ENCODE measurements at places on chromosomes 2 and 18.
A peak's percentile ranks its signal among the peaks of the same experiment; 100 is the strongest.

- no peak for DNase-seq
These were observed 30.6 kb upstream of the FAM237A start for GRCh38 chr2:206611736-206612135.

- no peak for DNase-seq
These were observed 152.8 kb downstream of the EHBP1 start for GRCh38 chr2:62858231-62858832.

DNA sequence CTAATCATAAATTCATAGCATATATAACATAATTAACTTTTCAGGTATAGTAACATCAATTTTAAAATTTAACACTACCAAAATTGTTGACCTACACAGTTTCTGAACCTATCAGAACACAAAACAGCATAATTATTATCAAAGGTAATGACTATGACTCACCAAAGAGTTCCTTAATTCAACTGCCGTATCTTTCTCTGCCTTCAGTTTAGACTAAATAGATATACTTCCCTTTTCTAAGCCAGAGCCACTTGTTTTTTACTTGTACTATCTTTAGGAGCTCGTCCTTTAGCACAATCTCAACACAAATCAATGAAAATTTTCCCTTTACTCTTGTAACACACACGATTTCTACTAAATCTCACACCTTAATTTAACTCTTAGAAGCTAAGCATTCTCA is 54.4 kb downstream of the CCDC88A start:
- no peak for DNase-seq

- DNase-seq: no peak
These were observed 83.7 kb upstream of the UBXN4 start for GRCh38 chr2:135657806-135658582.

DNA sequence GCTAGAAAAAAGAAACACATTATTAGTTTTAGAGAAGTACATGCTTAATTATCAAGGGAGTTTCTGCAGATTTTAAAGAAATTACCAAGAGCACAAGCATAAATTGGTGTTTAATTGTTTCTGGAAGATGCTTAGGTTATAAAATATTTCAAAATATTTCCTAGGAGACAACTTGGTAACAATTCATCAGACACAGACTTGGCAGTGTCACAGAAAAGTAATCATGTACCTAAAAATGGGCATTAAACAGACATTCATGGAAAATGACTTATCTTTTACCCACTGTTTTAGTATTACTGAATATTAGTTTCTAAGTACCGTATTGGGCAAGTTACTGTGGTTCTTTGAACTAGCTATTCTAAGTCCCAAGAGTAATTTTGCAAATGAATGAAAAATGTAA is 428.8 kb upstream of the LYPD1 start:
- DNase-seq: no peak

DNA sequence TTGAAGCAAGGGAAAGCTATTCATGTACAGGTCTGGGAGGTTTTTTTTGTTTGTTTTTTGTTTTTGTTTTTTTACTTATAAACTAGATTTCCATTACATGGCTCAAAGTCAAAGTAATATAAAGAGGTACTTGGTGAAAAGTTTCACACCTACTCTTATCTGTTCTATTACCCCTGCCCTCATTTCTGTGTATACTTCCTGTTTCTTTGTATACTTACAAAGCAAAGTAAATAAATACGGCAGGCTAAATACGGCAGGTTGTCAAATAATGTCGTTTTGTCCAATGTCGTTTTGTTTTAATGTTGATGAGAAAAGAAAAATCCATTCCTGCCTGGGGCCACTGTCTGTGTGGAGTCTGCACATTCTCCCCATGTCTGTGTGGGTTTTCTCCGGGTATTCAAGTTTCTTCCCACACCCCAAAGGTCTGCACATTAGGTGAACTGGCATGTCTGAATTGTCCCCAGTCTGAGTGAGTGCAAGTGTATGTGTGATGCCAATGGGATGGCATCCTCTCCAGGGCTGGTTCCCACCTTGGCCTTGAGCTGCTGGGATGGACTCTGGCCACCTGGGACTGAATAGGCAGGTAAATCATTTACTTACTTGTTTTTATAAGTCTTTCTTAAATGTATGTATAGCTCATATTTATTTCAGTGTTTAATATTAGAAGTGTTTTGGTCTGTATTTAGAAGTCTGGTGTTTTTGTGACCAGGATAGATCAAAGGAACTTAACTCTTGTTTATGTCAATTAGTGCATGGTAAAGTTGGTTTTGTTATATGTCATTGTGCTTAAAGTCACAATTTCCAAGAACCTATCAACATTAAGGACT is 13.4 kb downstream of the STAMBP start:
- no peak for DNase-seq

- DNase-seq: no peak
These were observed 62.7 kb upstream of the ARL4C start for GRCh38 chr2:234559609-234560008.

- DNase-seq: no peak
These were observed 51.6 kb upstream of the TAF1B start for GRCh38 chr2:9791711-9792110.

GRCh38 chr2:197711578-197711977 is 6.4 kb downstream of the MARS2 start:
- DNase-seq: no peak

GRCh38 chr2:165594935-165595255 is 125.4 kb downstream of the CSRNP3 start:
- no peak for DNase-seq

GRCh38 chr2:1989216-1989615 is 244.9 kb upstream of the PXDN start:
- no peak for DNase-seq

- DNase-seq: no peak
These were observed 28.6 kb downstream of the MIB1 start for GRCh38 chr18:21769206-21769605.

- DNase-seq: no peak
These were observed 788.4 kb upstream of the SOX11 start for GRCh38 chr2:4903656-4904348.

DNA sequence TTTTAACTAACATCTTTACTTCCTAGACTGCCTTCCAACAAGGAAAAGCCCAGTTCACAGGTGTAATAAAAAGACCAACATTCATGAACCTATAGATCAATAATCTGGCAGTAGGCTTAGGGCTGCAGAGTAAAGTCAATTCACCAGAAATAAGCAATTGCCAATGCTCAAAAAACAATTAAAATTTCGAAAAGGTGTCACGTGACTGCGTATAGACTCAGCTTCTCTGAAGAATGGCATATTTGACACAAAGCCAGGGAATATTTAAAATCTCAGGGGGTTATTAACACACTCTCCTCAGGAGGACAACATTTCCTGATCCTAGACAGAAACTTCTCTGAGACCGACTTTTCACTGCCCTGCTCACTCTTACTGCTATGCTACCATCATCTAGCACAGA is 245.2 kb upstream of the LRATD1 start:
- no peak for DNase-seq

DNA sequence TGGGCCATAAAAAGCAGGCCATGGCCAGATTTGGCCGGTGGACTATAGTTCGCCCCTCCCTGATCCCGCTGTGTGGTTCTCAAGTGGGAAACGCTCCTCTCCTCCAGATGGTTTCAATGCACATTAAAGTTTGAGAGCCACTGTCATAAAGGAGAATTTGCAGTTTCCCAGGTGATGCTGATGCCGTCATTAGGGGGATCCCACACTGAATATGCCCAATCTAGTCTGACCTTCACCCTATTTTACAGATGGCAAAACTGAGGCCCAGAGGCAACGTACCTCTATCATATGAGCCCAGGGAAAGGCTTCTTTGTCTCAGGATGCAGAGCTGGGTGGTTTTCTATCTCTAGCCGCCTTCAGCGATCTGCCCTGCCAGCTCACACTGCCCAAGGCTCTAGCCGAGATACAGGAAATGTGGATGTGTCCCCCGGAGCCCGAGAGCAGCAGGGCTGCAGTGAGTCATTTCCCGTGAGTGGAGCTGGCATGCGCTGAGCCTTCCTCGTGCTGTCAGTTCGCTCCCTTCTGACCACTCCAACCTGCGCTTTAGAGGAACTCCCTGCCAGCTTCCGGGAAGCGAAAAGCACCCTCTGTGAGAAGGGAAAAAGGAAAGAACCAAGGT is 116.2 kb downstream of the SMAD7 start:
- DNase-seq: no peak

DNA sequence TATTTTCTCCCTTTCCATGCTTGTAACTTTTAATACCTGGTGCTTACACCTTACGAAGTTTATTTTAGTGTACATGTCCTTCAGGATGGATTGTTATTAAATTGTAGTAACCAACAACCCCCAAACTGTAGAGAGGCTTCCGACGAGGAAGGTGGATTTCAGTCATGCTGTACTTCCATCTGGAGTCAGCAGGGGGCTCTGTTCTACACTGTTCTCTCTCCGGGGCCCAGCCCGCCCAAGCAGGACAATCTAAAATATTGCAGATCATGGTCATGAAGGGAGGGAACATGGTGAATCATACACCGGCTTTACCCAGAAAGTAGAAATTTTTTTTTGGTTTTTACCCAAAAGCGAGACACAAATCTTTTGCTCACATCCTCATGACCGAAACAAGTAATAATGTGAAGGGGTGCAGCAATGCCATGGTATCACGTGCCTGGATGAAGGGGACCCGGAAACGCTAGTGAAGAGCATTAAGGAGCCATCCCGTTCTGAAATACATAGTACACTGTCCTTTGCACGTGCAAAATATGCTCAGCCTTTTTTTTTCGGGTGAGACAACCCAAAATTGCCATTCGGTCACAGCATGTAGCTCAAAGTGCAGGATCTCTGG is 884.8 kb downstream of the EPHA4 start:
- DNase-seq: peak; percentile 3

GRCh38 chr2:195672674-195673073 is 15.6 kb downstream of the SLC39A10 start:
- DNase-seq: no peak

DNA sequence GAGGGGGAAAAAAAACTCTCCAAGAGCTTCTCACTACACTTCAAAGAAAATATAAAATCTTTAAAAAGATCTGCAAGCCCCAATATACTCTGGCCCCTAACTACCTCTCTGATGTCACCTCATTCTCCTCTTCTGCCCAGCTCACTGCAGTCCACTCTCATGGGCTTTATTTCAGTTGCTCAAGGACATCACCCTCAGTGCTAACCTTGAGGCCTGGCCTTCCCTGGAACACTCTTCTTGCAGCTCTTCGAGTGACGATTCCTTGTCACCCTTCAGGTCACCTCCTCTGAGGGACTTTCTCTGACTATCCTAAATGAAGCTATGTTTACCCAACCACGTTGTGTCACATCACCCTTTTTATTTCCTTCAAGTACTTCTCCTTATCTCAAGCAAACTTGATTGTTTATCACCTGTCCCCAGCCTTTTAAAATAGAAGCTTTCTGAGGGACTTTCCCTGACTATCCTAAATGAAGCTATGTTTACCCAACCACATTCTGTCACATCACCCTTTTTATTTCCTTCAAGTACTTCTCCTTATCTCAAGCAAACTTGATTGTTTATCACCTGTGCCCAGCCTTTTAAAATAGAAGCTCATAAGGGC is 10.4 kb downstream of the RTTN start:
- no peak for DNase-seq

DNA sequence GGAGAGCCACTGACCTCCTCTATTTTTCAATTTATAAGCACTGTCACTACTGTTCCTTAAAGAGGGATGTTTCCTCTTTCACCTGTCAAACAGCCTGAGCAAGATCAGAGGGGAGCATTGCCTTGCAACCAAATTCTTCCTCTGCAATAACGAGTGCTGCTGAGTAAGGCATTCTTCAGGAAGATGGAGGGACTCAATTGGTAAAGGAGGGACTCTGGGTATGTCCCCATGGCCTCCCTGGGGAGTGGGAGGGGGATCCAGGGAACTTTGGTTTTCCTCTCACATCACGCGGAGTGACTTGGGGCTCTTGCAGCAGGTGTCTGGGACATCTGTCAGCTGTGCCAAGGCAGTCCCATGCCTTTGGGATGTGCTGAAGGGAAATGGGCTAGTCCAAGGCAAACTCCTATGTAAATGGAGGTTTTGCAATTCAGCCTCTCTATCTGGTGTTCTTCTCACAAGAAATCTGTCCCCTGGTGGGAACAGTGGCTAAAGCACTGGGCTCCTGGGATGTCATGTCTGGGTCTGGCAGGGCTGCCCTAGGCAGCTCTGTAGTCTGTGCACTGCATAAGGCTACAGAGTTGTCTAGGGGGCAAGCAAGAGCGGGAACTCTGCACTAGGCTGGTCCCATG is 14.4 kb upstream of the HES6 start:
- DNase-seq: no peak

DNA sequence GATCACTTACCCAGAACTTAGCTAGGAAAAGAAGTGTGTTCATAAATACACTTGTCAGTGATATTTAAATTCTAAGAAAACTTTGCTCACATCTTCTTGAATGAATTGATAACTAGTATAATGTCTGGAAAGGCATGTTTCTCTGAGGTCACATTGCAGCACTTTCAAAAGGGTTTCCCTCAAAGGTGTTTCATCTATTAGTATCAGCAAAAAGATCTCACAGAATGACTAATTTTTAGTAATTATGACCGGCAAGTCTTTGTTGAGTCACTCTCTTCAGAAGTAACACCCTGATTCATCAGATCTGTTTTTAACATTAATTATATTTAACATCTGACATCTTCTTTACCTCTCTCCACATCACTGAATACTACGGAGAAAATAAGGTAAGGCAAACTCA is 222.3 kb downstream of the IKZF2 start:
- no peak for DNase-seq

GRCh38 chr2:129882476-129882875 is 97.0 kb upstream of the RAB6C start:
- no peak for DNase-seq

GRCh38 chr2:173823543-173823939 is 141.6 kb downstream of the SP3 start:
- no peak for DNase-seq

GRCh38 chr2:105144941-105145300 is 96.6 kb upstream of the GPR45 start:
- DNase-seq: no peak

DNA sequence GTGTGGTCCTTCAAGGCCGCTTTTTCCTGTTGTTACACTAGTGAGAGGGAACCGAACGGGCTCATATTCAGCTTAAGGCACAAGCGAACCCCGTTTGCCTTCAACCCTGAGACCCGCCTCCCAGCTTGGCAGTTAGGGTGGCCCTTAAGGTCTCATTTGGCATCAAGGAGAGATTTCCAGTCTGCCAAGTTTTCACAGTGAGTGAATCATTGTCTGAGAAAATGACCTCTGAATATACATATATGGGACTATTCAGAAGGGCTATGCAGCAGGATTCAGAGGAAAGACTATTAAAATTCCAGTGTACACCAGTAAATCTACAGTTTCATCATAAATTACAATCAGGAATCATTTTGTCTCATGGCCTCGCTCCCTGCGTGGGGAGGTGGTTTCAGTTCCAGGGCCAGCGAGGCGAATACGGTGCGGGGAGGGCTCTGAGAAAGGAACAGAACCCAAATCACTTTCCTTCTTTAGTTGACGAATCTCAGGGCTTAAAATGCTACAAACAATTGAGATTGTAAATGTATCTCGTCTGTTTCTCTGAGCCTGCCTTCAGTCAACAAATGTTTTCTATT is 231.4 kb downstream of the FAM210A start:
- no peak for DNase-seq
